ENCODE measurements at places on chromosomes 1 and 21. TPM values are rescaled to one million over a fixed set of nuclear protein-coding genes. Genes with fewer than 3 reads are reported as not detected.

The GPR52 gene
- total RNA-seq, result not detected

The S100B gene
- total RNA-seq, result not detected

The SPRR2A gene
- not detected for total RNA-seq

The LPAR3 gene
- total RNA-seq, result 0.23 TPM

The CHODL gene
- total RNA-seq, result not detected

The DMBX1 gene
- total RNA-seq, result 0.99 TPM

The PCBP3 gene
- total RNA-seq, result 2.1 TPM

The AIRE gene
- total RNA-seq, result not detected

The GJA4 gene
- not detected for total RNA-seq

The IL10 gene
- not detected for total RNA-seq

The CACNA1E gene
- total RNA-seq, result not detected

The CD5L gene
- not detected for total RNA-seq

The ZSCAN20 gene
- 1.9 TPM for total RNA-seq

The GSTM5 gene
- not detected for total RNA-seq

The DCDC2B gene
- total RNA-seq, result not detected

The SH2D1B gene
- 0.18 TPM for total RNA-seq

The TNN gene
- not detected for total RNA-seq

The GUCA2A gene
- total RNA-seq, result not detected

The SEC16B gene
- 0.79 TPM for total RNA-seq

The ATP1A4 gene
- not detected for total RNA-seq

The XCL1 gene
- total RNA-seq, result not detected

The PLD5 gene
- 2.1 TPM for total RNA-seq

The CENPF gene
- total RNA-seq, result 87.6 TPM

The GJA9 gene
- not detected for total RNA-seq

The C1orf167 gene
- total RNA-seq, result not detected

The NLRP3 gene
- total RNA-seq, result not detected

The C8B gene
- not detected for total RNA-seq

The B3GALT6 gene
- total RNA-seq, result 23.4 TPM

The RHOU gene
- 4.3 TPM for total RNA-seq

The OLIG2 gene
- not detected for total RNA-seq

The USP16 gene
- 32.5 TPM for total RNA-seq

The IQGAP3 gene
- total RNA-seq, result 20.8 TPM

The CTSK gene
- total RNA-seq, result 2.0 TPM

The SIK1 gene
- total RNA-seq, result 15.5 TPM

The AADACL3 gene
- not detected for total RNA-seq

The S100A1 gene
- 0.96 TPM for total RNA-seq

The TAF13 gene
- total RNA-seq, result 25.5 TPM

The RPL5 gene
- total RNA-seq, result 1,126 TPM

The IKBKE gene
- total RNA-seq, result 6.9 TPM

The CCDC17 gene
- 0.19 TPM for total RNA-seq
